Activated CD4-positive, alpha-beta T cell treated with anti-CD3 and anti-CD28 coated beads for 36 hours (primary cell): ENCODE measurements at places on chromosomes 1 and 21. TPM values are rescaled to one million over a fixed set of nuclear protein-coding genes. Genes with fewer than 3 reads are reported as not detected.

- H3K4me3 ChIP-seq: no peak overlapping the region
- no peaks in the 10 kb centered on the region for H3K27me3 ChIP-seq
- DNase-seq: no peak
- no peaks in the 10 kb centered on the region for H3K4me1 ChIP-seq
Measured at GRCh38 chr21:14095056-14095455, 115.7 kb downstream of the LIPI start.

DNA sequence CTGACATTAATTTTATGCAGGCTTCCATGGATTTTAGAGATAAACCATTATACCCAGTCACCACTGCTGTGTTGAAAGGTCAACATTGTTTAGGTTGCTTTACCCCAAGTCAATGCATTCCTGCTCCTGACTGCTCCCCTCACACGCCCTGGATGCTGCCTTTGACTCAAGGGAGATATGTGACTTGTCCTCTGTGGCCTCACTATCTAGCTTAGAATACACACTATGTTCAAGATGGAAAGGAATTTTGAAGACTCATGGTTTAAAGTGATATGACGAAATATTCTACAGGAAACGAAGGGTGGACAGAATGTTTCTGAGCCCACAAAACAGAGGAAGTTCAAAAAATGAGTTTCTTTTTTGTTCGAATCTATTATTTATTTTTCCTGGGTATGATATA lies 170.4 kb upstream of the NR5A2 start:
- no peak for DNase-seq
- H3K4me3 ChIP-seq: no peak overlapping the region
- H3K27ac ChIP-seq: no peak overlapping the region

GRCh38 chr1:107149946-107150345 lies 9.1 kb downstream of the NTNG1 start:
- no peaks in the 10 kb centered on the region for H3K36me3 ChIP-seq
- no peak overlapping the region for H3K4me3 ChIP-seq
- H3K4me1 ChIP-seq: no peaks in the 10 kb centered on the region
- H3K27ac ChIP-seq: no peak overlapping the region
- peaks cover 32% of the 10 kb centered on the region for H3K27me3 ChIP-seq

DNA sequence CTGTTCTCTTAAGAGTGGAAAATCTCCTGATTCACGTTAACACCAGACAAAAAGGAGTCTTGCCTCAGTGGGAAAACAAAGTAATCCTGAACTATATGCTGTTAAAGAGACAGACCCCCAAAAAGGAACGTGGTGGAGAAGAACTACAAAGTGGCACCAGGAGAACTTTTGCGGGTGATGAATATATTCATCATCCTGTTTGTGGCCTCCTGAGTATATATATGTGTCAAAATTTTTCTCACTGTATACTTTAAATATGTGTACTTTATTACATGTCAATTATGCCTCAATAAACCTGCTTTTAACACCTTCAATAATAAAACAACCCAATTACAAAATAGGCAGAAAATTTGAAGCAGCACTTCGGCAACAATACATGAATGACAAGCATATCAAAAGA lies 31.1 kb downstream of the ZNF644 start:
- peaks cover 63% of the 10 kb centered on the region for H3K4me1 ChIP-seq
- H3K4me3 ChIP-seq: no peak overlapping the region
- H3K36me3 ChIP-seq: peaks cover 73% of the 10 kb centered on the region
- H3K27ac ChIP-seq: no peak overlapping the region
- H3K27me3 ChIP-seq: no peaks in the 10 kb centered on the region

DNA sequence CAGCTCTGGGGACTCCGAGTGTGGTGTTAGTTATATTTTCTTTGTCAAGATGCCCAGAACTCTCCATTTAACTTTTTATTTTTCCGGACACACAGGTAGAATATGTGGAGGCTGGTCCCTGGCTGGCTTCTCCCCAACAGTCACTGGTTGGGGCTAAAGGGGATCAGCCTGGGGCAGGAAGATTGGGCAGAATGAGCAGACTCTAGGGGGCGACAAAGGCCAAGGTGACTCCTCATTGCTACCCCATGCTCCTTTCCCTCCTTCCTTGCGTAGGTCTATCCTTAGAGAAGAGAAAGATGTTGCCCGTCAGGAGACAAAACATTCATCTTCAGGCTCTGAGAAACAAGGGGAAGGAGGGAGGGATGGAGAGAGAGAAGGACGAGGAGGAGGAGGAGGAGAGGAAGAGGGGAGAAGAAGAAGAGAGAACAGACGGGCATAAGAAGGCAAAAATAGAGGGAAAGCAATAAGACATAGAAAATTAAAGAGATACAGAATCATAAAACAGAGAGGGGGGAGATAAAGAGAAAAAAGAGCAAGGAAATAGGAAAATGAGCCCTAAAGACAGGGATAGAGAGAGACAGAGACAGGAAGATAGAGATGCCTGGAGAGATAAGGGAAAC lies 89.9 kb downstream of the FOXD2 start:
- H3K27ac ChIP-seq: no peak overlapping the region
- H3K36me3 ChIP-seq: no peaks in the 10 kb centered on the region
- peaks cover 66% of the 10 kb centered on the region for H3K27me3 ChIP-seq
- peak; percentile 35 for DNase-seq
- H3K4me1 ChIP-seq: no peaks in the 10 kb centered on the region
- no peak overlapping the region for H3K4me3 ChIP-seq

DNA sequence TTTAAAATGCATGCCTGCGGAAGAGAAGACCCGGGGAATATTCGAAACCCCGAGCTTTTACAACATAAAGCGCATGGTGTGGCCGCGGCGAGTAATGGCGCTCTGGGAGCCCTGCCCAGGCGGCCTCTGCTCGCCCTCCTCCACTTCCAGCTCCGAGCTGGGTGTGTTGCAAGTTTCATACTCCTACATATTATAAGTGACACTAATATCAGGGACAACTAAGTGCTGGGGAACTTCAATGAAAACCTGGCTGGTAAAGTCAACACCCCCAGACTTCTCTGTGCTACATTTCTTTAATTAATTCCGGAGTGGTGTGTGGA lies 11.8 kb downstream of the SIM2 start:
- H3K4me1 ChIP-seq: peaks cover 30% of the 10 kb centered on the region
- peaks cover 68% of the 10 kb centered on the region for H3K27me3 ChIP-seq
- no peak overlapping the region for H3K4me3 ChIP-seq
- no peak overlapping the region for H3K27ac ChIP-seq
- no peaks in the 10 kb centered on the region for H3K36me3 ChIP-seq

DNA sequence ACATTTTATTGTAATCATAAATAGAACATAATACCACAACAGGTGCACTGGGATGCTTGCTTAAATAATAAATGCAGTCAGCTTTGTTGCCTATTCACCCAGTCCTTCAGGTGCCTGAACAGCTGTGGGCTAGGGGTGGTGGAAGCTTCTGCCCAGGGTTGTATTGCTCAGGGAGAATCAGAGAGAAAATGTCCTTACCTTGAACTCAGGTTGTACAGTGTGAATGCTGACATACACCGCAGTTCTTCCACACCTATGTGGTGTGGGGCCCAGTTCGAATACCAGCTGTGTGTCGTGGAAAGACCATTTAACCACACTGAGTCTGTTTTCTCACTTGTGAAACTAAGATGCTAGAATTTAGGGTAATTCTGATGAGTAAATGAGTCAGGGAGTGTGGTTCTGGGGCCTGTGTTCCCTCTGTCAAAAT lies 115.7 kb upstream of the ATP1A1 start:
- DNase-seq: peak; percentile 64
- no peaks in the 10 kb centered on the region for H3K36me3 ChIP-seq
- H3K27me3 ChIP-seq: no peaks in the 10 kb centered on the region
- H3K4me3 ChIP-seq: no peak overlapping the region
- H3K27ac ChIP-seq: no peak overlapping the region

GRCh38 chr1:221664253-221664652 lies 77.6 kb downstream of the DUSP10 start:
- peaks cover 12% of the 10 kb centered on the region for H3K4me1 ChIP-seq
- DNase-seq: no peak
- H3K36me3 ChIP-seq: no peaks in the 10 kb centered on the region
- H3K27ac ChIP-seq: no peak overlapping the region
- no peak overlapping the region for H3K4me3 ChIP-seq
- H3K27me3 ChIP-seq: peaks cover 2% of the 10 kb centered on the region

DNA sequence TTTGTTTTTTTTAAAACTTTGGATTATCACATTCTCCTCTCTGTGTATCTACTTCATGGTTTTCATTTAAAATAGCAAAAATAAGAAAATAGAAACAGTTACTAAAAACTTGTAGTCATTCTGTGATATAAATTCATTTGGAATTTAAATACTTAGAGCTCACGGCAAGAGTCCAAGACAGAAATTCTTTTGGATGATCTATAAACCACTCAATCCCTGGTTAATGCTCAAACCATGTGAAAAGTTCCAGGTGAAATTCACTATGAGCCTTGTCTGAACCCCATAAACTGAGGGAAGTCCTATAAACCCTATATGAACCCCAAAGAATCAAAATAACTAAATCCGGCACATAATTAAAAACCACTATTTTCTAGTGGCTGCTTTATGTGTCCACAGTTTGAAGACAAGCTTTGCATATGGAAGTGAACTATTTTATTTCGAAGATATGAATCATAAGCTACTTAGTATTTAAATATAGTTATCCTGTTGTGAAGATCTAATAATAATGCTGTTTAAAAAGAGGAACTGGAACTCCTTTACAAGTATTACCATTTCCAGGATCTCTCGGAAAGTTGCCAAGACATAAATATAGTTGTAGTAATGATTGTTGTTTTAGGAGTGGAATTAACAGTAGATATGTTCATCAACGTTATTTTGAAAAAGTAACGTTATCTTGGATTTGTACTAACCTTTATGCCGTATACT lies 163.5 kb downstream of the NFIA start:
- H3K36me3 ChIP-seq: no peaks in the 10 kb centered on the region
- H3K4me1 ChIP-seq: no peaks in the 10 kb centered on the region
- no peak for DNase-seq
- no peak overlapping the region for H3K27ac ChIP-seq
- no peak overlapping the region for H3K4me3 ChIP-seq
- peaks cover 3% of the 10 kb centered on the region for H3K27me3 ChIP-seq

DNA sequence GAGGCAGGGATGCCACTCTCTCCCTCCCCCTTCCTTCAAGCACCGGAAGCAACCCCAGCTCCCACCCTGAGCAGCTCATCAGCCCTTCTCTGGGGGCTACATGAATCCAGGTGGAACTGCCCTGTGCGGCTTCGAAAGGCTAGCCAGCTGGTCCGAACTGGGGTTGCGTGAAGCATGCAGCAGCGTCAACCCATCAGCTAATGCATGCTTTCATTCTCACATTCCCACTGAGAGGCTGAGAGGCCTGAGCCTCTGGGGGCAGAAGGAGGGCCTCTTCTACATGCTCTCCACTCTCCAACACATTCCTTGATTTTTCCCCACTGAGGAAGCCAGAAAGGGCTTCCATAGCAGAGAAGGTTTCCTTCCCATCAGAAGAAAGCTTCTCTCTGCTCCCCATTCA lies 5.6 kb downstream of the RXRG start:
- no peaks in the 10 kb centered on the region for H3K36me3 ChIP-seq
- no peaks in the 10 kb centered on the region for H3K4me1 ChIP-seq
- no peak overlapping the region for H3K27ac ChIP-seq

DNA sequence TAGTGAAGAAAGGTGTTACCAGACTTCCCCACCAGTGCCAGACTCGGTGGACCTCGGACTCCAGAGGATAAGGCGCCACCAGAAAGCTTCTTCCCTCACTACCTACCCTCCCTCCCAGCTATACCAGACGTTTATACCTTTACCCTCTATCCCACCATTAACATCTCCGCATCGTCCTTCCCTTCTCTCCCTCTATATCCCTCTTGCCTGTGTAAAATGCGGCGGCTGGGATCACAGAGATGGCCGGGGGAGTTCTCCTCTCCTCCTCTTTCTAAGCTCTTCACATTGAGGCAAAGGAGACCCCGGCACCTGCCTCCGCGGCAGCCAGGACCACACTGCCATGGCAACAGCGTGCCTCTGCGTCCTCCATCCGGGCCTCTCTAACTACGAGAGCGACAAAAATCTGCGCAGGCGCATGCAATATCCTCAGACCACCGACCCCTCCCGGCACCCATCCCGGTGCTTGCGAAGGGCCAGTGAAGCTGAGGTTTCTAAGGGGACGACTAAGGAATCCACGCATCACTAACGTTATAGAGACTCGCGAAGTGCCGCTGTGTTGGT lies at the start of gene CCDC181:
Gene CCDC181, minus strand, starts transcription at position 394 of the 561 bp plus-strand sequence. CDS start 2,547 bp downstream, outside the sequence.
- H3K36me3 ChIP-seq: no peaks in the 10 kb centered on the region
- H3K27me3 ChIP-seq: peaks cover 52% of the 10 kb centered on the region
- DNase-seq: peak; percentile 76
- peak within 1 kb of the TSS; percentile 79 for H3K4me3 ChIP-seq

DNA sequence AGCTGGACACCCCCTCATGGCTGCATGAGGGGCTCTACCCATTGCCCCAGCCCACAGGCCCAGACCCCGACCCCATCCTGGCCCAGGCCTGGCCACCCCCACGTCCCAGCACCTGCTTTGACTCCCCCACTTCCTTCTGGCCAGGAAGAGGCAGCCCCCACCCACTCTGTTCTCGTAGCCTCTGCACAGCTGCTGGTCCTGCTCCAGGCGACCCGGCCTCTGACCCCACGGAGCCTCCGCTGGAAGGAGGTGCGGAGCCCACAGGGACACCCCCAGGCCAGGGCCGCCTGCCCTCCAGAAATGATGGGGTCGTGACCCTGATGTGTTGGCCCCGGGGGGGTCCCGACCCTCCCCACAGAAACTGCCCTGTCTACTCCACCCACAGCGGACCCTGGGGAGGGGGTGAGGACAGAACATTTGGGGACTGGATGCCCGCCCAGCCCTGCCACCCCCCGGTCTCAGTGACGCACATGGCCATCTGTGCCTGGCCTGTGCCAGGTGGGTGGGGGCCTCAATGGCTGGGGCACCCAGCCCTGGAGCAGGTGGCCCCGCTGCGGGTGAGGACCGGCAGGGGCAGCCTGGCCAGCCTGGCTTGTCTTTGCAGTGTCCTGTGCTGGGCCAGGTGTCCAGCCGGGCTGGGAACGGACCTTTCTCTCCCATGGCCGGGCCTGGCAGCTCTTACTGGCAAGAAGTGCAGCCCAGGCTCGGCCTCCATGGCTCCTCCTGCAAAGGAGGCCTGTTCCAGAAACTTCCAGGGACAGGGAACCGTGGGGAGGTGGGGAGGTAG lies 78.6 kb downstream of the MORN1 start:
- H3K4me1 ChIP-seq: peaks cover 9% of the 10 kb centered on the region
- no peak overlapping the region for H3K27ac ChIP-seq
- no peaks in the 10 kb centered on the region for H3K27me3 ChIP-seq
- H3K36me3 ChIP-seq: peaks cover 10% of the 10 kb centered on the region

The INSRR gene
- total RNA-seq: 0.14 TPM

The LCE1C gene
- not detected for total RNA-seq

The ERI3 gene
- total RNA-seq: 41.3 TPM

The KRTAP13-2 gene
- not detected for total RNA-seq

The POU3F1 gene
- 0.26 TPM for total RNA-seq

The COL9A2 gene
- 2.5 TPM for total RNA-seq

The BEST4 gene
- 0.69 TPM for total RNA-seq

The KRTAP10-12 gene
- total RNA-seq: not detected
